ENCODE measurements at places on chromosomes 16 and 17.

GRCh38 chr16:81696961-81697615 is 82.0 kb upstream of the PLCG2 start:
- peak; percentile 43 for DNase-seq

- no peak for DNase-seq
Measured at GRCh38 chr16:67989322-67990017, 9.2 kb upstream of the DPEP3 start.

- DNase-seq: no peak
Measured at GRCh38 chr17:75697651-75698291, 23.5 kb upstream of the ITGB4 start.

GRCh38 chr17:65254166-65254565 is 117.0 kb downstream of the RGS9 start:
- DNase-seq: no peak

DNA sequence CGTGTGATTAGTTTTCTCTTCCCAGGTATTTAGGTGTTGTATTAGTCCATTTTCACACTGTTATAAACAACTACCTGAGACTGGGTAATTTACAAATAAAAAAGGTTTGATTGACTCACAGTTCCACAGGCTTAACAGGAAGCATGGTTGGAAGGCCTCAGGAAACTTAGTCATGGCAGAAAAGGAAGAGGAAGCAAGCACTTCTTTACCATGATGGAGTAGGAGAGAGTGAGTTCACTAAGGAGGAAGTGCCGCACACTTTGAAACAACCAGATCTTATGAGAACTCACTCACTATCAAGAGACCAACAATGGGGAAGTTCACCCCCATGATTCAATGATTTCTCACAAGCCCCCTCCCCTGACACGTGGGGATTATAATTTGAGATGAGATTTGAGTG is 1343.7 kb upstream of the GOT2 start:
- no peak for DNase-seq

GRCh38 chr16:9275377-9275776 is 183.9 kb downstream of the HAPSTR1 start:
- DNase-seq: no peak

- no peak for DNase-seq
Measured at GRCh38 chr16:23859713-23860269, 24.0 kb downstream of the PRKCB start.

- DNase-seq: no peak
Measured at GRCh38 chr16:64440421-64440831, 681.4 kb downstream of the CDH11 start.
